Stimulated activated naive CD8-positive, alpha-beta T cell treated with anti-CD3 and anti-CD28 coated beads, Interleukin-15, amount 100 ng/mL, for 72 hours (primary cell): ENCODE measurements at places on chromosomes 7 and 10.
A peak's percentile ranks its signal among the peaks of the same experiment; 100 is the strongest.

- no peak for DNase-seq
Measured at GRCh38 chr7:152663931-152664330, 12.0 kb downstream of the XRCC2 start.

DNA sequence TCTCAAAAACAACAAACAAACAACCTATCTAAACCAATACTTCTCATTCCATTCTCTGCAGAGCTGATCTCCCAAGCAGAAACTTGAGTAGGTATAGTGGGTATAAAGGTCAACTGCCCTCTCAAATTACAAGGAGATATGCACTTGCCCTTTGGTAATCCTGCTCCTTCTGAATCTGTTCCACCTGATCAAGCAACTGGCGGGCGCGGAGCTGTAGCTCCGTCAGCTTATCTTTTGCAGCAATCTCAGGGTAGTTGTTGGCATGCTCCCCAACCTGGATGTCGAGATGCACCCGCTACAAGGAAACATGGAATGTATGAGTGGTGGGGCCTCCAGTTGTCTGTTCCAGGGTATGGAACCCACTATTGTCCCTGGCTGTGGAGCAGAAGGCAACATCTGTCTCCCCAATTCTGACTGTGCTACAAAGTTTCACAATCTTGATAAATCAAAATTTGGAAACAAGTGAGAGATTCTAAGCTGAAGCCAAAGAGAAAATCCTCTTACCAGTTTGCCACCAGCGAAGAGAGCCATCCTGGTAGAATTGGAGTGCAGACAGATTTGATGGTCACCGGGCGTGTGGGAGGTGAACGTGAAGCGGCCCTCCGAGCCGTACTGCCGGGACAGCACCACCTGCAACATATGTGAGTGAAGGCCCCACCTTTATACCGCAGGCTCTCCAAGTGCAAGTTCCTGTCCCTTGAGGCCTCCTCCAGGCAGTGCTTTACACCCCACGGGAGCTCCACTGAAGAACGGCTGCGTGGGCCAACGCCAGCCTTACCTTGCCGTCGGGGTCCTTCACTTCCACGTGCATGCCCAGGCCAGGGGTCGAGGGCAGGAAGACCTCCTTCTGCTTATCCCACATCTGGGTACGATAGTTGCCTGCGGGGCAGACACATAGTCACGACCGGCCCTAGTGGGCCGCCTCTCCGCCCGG, 819 bp downstream of the TMED4 start:
- DNase-seq, result peak; percentile 50

- no peak for DNase-seq
Measured at GRCh38 chr7:96400001-96400400, 78.1 kb upstream of the SLC25A13 start.

DNA sequence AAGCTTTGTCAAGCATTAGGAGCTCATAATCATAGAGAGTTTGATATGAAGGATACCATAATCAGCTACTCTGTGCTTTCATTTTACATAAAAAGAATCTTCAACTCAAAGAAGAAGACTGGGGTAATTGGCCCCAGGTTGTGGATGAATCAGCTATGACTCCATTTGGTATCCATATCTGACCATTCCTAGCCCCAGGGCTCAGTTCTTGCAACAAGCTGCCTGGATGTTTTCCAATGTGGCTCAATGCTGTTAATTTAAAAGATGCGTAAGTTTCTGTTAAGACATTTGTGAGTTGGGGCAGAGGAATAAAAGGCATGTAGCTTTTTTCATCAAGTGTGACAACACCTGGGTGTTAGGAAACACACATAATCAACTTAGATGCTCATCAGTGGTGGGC, 951.1 kb downstream of the NRG3 start:
- no peak for DNase-seq

DNA sequence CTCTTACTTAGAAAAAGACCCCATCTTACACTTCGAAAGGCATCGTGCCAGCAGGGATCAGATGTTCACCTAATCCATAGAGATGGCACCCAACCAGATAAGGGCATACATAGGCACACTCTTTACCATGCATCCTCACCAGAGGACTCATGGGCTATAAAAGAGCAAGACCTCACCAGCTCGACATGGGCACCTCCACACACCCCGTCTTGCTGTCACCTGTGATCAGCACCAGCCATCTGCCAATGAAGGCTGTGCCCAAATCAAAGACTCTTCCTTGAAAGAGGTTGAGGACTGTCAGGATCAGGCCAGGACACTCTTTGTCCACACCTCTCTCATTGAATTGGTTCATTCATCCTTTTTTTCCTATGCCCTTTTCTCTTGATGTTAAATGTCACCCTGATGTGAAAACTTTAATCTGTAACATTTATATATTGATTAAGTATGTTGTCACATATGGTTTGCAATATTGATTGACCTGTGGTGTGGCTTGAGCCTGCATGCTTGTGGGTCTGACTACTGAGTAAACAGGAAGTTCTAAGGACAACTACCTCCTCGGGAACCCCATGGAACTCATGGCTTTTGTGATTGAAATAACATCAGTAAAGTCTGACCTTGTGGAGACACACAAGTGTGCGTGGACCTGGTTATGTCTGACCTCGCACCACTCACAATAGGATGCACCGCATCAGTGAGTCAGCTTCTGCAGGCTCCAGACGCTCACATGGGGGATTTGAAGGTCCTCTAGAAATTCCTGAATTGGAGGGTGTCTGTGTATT, 75.5 kb downstream of the HTR5A start:
- DNase-seq, result no peak

GRCh38 chr7:116582806-116583444, 58.1 kb downstream of the CAV1 start:
- DNase-seq, result no peak

DNA sequence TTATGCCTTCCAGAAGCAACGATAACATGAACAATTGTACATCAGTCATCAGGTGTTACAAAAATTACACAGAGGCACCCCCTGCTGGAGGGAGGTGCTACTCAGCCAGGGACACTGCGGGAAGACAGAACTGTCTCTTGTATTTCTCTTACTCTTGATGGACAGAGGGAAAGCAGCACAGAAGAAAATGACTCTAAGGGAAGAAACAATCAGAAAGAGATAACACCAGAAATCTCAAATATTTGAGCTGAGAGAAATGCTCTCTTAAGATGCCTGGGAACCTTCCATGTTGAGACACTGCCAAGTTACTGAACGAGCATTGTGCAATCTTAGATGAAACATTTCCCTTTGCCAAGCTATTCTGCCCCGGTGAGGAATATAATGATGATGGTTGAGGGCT, 227.6 kb upstream of the NPSR1 start:
- no peak for DNase-seq

DNA sequence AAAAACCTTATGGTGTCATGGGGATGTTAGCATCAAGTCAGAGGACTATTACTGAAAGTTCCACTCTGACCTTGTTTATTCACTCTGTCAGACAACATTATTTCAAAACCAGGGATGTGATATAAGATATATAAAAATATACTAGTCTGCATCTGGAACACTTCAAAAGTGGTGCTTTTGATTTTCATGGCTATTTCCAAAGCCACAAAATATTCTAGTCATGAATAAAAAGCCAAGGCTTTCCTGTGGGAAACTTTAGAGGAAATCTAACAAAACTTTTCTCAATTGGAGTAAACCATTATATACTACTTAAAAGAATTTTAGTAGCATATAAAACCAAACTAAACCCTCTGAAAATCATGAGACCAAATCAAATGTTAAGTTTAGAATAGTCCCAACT, 205.2 kb downstream of the TMEM26 start:
- DNase-seq, result no peak

DNA sequence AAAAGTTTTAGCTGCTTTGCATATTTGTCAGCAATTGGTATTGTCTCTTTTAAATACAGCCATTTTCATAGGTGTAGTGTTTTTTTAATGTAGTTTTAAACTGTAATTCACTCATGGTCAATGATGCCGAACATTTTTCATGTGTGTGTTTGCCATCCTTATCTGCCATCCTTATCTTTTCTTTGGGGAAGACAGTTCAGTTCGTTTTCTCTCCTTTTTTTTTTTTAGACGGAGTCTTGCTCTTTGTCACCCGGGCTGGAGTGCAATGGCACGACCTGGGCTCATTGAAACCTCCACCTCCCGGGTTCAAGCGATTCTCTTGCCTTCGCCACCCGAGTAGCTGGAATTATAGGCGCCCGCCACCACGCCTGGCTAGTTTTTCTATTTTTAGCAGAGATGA, 545.3 kb downstream of the CNTNAP2 start:
- no peak for DNase-seq

- no peak for DNase-seq
Measured at GRCh38 chr7:78904983-78905382, 548.5 kb downstream of the MAGI2 start.

GRCh38 chr7:129636641-129637040, 25.1 kb downstream of the NRF1 start:
- DNase-seq, result no peak

GRCh38 chr7:24705461-24705954, 51.8 kb downstream of the GSDME start:
- no peak for DNase-seq

DNA sequence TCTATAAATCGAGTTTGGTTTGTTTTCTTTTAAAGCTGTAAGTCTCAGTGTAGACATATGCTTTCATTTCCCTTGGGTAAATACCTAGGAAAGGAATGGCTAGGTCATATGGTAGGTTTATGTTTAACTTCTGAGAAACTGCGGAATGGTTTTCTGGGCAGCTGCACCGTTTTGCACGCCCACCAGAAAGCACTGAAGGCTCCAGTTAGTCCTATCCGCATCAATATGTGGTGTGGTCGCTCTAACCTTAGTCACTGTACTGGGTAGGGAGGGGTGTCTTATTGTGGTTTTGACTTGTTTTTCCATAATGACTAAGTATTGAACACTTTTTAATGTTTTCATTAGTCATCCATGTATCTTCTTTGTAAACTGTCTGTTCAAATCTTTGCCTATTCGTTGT, 279.5 kb upstream of the AKR1E2 start:
- no peak for DNase-seq

GRCh38 chr10:69679736-69680135, 49.7 kb downstream of the FAM241B start:
- DNase-seq, result no peak

GRCh38 chr10:118311505-118311904, 30.6 kb downstream of the FAM204A start:
- no peak for DNase-seq

- DNase-seq, result no peak
Measured at GRCh38 chr7:89200758-89201157, 405.2 kb upstream of the TEX47 start.

GRCh38 chr7:34296663-34297062, 361.4 kb upstream of the NPSR1 start:
- no peak for DNase-seq

DNA sequence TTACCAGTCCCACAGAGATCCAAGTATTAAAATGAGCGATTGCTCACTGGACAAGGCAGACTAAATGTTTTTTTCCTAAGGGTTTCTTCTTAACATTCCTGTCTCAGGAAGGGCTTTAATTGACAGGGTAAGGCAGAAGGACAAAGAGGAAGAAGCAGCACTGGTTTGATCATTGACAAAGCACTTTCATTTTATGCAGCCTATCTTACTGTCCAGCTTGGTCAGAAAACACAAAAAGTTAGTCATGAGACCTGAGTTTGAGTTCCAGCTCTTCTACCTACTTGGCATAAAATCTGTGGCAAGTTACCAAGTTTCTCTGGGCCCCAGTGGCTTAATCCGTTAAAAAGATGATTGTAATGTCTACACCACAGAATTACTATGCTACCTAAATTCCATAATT, 458.5 kb downstream of the GFRA1 start:
- DNase-seq, result no peak

GRCh38 chr10:86266446-86267242, 100.0 kb downstream of the GRID1 start:
- no peak for DNase-seq

DNA sequence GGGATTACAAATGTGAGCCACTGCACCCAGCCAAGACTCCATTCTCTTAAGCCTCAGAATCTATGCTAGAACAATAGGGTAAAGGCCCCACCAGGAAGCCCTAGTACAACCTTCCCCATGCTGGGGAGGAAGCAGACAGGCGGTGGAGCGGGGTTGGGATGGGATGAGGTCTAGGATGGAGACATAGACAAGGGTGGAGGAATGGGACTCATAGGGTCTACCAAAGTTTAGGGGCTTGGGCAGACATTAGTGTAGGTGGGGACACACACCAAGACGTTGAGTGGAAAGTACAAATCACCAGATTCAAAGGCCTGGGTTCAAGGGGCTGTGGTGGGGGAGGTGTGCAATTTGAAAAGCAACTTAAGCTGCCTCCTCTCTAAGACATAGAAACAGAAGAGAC, 19.3 kb downstream of the PRSS2 start:
- DNase-seq, result peak; percentile 12

GRCh38 chr10:14489522-14490177, 158.9 kb upstream of the FRMD4A start:
- no peak for DNase-seq

- no peak for DNase-seq
Measured at GRCh38 chr10:130510755-130511154, 374.6 kb downstream of the GLRX3 start.

- no peak for DNase-seq
Measured at GRCh38 chr7:149669121-149669818, 104.1 kb downstream of the ZNF467 start.

GRCh38 chr7:130942211-130942964, 208.4 kb upstream of the KLF14 start:
- no peak for DNase-seq

GRCh38 chr7:126659124-126659523, 593.6 kb downstream of the GRM8 start:
- no peak for DNase-seq

DNA sequence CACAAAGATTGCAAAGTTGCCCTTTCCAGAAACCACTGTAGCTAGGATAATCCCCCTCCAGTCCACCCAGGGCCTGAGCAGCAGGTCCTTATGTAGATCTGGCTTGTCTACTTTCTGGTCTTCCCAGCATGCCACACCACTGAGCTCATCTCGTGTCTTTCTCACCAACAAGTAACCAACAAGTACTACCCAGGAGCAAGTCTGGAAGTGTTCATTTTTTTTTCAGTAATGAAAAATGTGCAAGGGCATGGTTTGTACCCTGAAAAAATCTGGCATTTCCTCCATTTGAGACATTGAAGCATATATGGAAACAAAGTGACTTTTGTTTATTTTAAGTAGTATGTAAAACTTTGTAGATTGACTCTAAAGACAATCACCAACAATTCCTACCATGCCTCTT, 120.8 kb downstream of the INHBA start:
- DNase-seq, result no peak
